Activated CD4-positive, alpha-beta T cell treated with anti-CD3 and anti-CD28 coated beads, Interleukin-2, amount 50 U/mL, for 4 hours (primary cell): ENCODE measurements at places on chromosomes 11 and 22.

DNA sequence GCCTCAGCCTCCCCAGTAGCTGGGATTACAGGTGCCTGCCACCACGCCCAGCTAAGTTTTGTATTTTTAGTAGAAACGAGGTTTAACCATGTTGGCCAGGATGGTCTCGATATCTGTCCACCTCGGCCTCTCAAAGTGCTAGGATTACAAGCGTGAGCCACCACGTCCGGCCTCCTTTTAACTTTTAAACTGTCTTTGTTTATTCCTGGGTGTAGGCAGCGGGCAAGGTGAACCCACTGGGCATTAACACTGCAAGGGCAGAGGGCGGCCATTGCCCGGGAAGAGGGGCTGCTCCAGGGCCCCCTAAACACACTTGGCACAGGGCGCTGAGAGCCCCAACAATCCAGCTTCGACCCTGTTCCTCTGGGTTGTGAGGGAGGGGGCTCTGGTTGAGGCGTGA lies 693.6 kb downstream of the BRD1 start:
- no peak for DNase-seq

DNA sequence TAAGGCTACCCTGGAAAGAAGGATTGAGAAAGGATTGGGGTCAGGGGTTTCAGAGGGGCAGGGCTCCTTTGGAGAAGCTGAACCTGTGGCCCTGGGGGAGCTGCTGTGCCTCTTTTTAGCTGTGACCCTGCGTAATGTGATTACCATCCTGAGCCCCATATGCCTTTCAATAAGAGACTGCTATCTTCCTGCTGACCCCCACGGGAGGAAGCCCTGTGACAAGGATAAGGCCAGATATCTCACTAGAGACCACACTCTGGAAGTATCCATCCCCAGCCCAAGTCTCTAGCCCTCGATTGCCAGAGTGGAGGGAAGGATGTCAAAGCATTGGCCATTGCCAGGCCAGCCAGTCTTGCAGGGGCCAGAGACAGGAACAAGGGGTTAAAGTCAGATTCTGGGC lies 4.8 kb upstream of the SLC39A13 start:
- DNase-seq, result no peak

- DNase-seq, result no peak
Measured at GRCh38 chr11:111733016-111733415, 33.2 kb downstream of the PPP2R1B start.

DNA sequence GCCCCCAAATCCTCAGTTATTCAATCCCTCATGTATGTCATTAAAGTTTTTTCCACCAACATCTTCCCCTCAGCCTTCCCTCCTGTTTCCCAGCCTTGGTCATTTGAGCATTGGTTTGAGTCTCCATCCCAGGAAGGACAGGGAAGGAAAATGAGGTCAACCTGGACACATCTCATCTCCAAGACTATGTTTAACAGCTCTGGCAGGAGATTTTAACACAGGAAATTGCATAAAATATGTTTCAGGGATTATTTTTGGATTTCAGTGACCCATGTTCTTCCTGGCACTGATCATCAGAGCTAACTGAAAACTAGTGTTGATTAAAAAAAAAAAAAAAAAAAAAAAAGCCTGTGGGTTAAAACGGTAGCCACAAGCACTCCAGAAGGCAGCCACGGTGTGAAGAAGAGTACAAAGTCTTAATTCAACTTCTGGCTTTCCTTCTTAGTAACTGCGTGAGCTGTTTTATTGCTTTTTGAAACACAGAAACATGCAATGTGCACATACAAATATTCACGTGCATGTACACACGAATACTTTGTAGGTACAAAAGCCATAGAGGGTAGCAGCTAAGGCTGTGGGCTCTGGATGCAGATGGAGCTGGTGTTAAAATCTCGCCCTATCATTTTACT lies 164.4 kb upstream of the DDI1 start:
- no peak for DNase-seq
